ENCODE measurements at places on chromosomes 12 and 14. TPM values are rescaled to one million over a fixed set of nuclear protein-coding genes. Genes with fewer than 3 reads are reported as not detected.
A peak's percentile ranks its signal among the peaks of the same experiment; 100 is the strongest.

GRCh38 chr14:28770630-28771029 is 4.0 kb downstream of the FOXG1 start:
- H3K4me1 ChIP-seq = peaks cover 6% of the 10 kb centered on the region
- H3K4me3 ChIP-seq = no peak overlapping the region
- peaks cover 11% of the 10 kb centered on the region for H3K27me3 ChIP-seq
- H3K27ac ChIP-seq = no peak overlapping the region

Gene OR6C75
- total RNA-seq = not detected

DNA sequence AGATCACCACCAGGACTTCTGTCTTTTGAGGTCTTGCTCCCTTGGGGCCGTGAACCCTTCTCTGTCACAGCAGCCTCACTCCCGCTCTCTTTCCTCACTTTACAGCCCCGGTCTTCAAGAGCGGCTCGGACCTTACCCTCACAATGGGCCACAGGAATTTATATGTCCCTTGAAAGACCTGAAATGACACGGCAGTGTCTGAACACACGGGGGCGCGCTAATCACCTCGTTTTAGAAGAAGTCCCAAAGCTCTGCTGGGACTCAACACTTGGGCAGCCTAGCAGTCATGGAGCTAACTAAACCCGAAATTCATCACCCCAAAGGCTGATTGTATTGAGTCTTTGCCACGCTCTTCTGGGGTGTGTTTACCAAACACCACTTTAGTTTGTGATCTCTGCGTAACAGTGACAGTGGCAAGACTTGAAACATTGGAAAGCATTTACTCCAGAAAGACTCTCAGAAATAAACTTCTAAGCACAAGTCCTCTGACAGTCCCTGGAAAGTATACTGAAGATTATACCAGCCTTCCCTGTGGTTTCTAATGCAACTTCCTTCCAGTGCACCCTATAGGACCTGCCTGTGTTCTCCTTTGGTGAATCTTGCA is 29.0 kb downstream of the SERPINA11 start:
- H3K36me3 ChIP-seq = no peaks in the 10 kb centered on the region
- no peak overlapping the region for H3K27ac ChIP-seq
- DNase-seq = peak; percentile 62
- no peak overlapping the region for H3K4me3 ChIP-seq
- no peaks in the 10 kb centered on the region for H3K4me1 ChIP-seq

- no peaks in the 10 kb centered on the region for H3K27me3 ChIP-seq
- no peak overlapping the region for H3K4me3 ChIP-seq
- no peaks in the 10 kb centered on the region for H3K4me1 ChIP-seq
- H3K36me3 ChIP-seq = no peaks in the 10 kb centered on the region
These were observed 71.1 kb downstream of the USP15 start for GRCh38 chr12:62331306-62331705.

Gene NEUROD4
- not detected for total RNA-seq

Gene KLRC1
- total RNA-seq = not detected

Gene LTBR
- 234 TPM for total RNA-seq

- H3K36me3 ChIP-seq = no peaks in the 10 kb centered on the region
- H3K27ac ChIP-seq = no peak overlapping the region
- H3K4me1 ChIP-seq = no peaks in the 10 kb centered on the region
- H3K27me3 ChIP-seq = no peaks in the 10 kb centered on the region
These were observed 235.1 kb upstream of the DIO2 start for GRCh38 chr14:80446356-80446755.

DNA sequence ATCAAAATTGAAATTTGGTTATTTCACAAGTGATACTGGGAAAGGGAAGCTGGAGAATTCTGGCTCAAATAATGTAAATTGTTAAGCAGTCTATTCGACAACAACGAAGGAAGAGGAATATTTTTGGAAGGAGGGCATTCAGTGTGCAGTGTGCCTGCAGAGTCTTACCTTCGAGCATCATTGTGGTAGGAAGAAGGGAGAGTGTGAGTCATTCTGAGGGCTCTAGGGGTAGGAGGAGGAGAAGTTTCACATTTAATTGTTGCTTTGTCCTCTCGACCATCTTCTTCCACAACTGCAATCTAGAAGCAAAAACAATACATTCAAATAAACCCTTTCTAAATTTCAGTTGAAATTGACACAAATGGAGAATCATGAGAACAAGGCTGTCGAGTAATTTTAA is 263.0 kb downstream of the ACSS3 start:
- no peak for DNase-seq
- no peaks in the 10 kb centered on the region for H3K36me3 ChIP-seq
- H3K27me3 ChIP-seq = no peaks in the 10 kb centered on the region
- H3K4me3 ChIP-seq = no peak overlapping the region
- H3K4me1 ChIP-seq = no peaks in the 10 kb centered on the region
- no peak overlapping the region for H3K27ac ChIP-seq

Gene ASPG
- total RNA-seq = 2.4 TPM

Data from tibial nerve (tissue), 4 donors.